ENCODE measurements at places on chromosomes 2 and 18. TPM values are rescaled to one million over a fixed set of nuclear protein-coding genes. Genes with fewer than 3 reads are reported as not detected.

RUFY4 gene
- total RNA-seq, result not detected

- peak; percentile 50 for DNase-seq
These were observed 147.9 kb downstream of the GALNT3 start for GRCh38 chr2:165645930-165646831.

GRCh38 chr2:45028276-45028675 lies 19.0 kb upstream of the SIX2 start:
- DNase-seq, result peak; percentile 18

GREB1L gene
- total RNA-seq, result 25.0 TPM

ZNF519 gene
- 6.0 TPM for total RNA-seq

- DNase-seq, result peak; percentile 69
These were observed 18.8 kb downstream of the CDH2 start for GRCh38 chr18:28158083-28158581.

CDH20 gene
- total RNA-seq, result under 0.01 TPM

KCNG2 gene
- total RNA-seq, result under 0.01 TPM

DNA sequence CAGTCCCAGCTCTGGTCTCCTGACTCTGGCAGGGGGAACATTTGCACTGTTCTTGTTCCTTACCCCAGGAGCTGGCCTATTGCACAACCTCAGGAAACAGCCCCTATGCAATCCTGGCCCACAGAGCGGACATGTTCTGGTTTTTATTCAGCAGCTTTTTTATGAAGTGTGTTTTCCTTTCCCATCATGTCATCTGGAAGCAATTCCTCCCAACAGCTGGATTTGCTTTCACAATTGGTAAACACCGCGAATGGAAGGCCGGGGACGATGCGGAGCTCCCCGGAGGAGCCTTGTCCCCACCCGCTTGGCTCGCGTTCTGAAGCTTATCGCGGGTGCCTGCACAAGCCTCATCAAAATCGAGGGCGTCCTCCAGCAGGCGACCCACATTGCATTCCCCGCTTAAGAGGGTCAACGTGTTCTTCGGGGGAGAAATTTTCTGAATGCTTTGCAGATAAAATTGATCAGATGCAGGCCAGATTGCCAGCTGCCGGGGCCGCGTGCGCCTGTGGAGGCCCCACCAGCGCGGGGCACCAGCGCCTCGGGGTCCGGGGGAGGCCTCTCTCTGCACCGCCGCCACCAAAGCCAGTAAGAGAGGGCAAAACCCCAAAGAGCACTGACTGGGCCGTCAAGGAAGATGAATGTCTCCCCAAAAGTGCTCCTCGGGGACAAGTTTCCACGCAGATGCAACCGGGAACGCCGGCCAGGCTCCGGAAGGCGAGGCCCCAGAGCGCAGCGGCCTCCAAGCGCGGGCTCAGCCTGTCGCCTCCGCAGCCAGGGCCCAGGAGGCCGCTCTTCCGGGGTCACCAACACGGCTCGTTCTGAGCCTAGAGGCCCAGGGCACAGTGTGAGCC lies 60.3 kb upstream of the SP3 start:
- DNase-seq, result peak; percentile 100

GRCh38 chr18:48252525-48252924 lies 156.7 kb downstream of the ZBTB7C start:
- no peak for DNase-seq

Measured in fibroblast of villous mesenchyme (primary cell).